GM13976 (cell line): ENCODE measurements at places on chromosomes 7 and 10.

GRCh38 chr7:107850216-107850615 lies 40.8 kb upstream of the DLD start:
- DNase-seq: no peak

GRCh38 chr7:120413164-120413563 lies 140.2 kb downstream of the KCND2 start:
- DNase-seq: no peak

- DNase-seq: no peak
Observed at GRCh38 chr10:8137272-8137681, 82.8 kb downstream of the GATA3 start.

DNA sequence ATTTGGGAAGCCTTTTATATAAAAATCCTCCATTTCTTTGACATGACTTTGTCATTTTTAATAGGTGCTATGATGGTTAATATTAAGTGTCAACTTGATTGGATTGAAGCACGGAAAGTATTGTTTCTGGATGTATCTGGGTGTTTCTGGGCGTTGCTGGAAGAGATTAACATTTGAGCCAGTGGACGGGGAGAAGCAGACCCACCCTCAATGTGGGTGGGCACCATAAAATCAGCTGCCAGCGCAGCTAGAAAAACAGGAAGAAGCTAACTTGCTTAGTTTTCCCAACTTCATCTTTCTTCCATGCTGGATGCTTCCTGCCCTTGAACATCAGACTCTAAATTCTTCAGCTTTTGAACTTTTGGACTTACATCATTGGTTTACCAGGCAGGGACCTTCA lies 1003.0 kb downstream of the SORCS3 start:
- no peak for DNase-seq

DNA sequence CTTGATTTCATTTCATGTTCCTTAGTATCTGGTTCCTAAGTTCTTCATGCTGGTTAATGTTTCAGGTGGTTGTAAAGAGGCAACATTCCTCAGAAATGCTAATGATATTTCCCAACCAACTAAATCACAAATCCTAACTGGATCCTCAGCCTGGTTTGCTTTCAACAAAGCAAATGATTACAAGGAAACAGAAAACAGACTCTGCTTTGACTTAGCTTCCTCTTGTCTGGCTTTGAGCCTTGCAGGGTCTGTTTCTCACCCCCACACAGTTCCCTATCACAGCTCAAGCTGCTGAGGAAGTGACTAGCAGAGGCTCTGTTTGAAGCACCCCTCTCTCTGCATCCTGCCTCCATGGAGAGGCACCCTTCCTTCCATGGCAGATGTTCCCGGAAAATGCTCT lies 130.2 kb upstream of the CTTNBP2 start:
- no peak for DNase-seq

DNA sequence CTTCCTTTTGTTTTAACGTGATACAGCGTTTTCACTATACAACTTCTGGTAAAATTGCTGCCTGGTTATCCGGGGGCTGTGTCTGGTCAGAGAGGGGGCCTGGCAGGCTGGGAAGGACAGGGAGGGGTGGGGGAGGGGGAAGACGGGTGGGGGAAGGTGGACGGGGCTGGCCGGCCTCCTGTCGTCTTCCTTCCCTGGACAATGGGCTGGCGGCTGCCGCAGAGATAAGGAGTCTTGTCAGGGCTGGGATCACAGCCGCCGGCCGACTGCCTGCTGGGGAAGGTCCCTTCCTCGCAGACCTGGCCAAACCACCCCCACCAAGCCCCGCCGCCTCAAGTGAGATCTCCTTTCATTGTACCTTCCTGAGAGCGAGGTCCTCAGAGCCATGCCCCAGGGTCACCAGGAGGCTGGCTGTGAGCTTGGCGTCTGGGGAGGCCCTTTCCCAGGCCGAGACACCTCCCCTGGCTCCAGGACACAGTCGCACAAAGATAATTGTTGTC lies 151.2 kb upstream of the TNRC18 start:
- no peak for DNase-seq

DNA sequence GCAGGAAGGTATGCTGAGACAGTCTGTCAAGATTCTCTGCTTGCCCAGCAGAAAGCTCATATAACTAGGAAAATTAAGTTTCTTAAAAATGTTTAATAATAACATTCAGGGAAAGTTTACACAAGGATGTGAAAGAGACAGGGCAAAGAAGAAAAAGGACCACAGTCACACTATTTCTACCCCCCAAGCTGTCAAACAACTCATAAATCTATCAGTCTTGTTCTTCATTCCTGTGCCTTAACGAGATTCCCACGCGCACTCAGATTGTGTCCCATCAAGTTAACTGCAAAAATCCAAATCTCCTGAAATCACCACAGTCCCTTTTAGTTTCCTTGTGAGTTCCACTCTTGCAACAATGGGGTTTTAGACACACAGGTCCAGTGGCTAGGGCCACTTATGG lies 14.9 kb downstream of the CUL2 start:
- no peak for DNase-seq

DNA sequence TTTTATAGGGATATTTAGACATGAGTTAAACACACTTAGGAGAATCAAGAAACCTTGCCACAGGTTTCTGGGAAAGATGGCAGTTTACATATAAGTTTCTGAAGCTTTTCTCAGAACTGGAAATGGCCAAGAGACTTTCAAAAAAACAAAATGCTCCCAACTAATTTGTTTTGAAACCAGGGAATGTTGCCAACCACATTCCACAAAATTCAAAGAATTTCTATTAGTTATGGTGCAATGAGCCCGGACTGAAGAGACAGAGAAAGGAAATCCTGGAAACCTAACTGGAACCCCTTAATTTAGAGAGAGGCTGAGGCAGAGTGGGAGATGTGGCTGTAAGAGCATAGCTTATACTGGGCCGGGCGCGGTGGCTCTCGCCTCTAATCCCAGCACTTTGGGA lies 128.5 kb downstream of the PTEN start:
- no peak for DNase-seq

- DNase-seq: no peak
Observed at GRCh38 chr10:58704226-58704625, 191.6 kb downstream of the BICC1 start.

DNA sequence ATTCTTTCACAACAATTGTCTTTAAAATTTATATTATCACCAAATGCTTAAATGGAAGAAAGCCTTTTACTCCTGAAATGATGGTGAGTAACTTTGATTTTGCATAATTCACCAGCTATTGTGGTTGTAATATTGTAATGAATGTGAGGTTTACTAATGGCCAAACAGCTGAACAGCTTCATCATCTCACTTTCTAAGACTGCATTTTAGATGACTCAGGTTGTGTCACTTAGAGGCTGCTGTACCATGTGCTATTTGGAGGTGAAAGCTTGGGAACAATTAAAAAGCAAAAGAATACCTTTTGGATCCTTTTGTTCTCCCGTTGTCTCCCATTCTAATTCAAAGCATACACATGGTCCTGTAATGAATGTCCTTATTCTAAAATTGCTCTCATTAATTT lies 604.0 kb upstream of the PFKP start:
- DNase-seq: no peak

DNA sequence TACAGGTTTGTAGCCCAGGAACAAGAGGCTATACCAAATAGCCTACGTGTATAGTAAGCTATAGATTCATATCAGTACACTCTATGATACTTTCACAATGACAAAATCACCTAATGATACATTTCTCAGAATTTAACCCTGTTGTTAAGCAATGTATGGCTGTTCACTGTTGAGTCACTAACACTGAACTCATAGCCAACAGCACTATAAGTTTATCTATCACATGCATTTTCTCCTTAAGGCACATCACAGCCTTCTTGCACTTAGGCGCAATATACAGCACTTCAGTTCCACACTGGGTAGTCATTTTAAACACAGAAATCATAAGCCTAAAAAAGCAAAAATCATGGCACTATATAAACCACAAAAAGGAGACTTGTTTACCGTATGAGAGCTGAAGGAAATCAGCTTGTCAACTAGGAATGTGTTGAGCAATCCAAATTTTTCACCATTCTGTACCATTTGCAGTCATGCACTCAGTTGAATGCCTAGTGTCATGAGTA lies 45.6 kb downstream of the ZNF438 start:
- DNase-seq: no peak

- DNase-seq: no peak
Observed at GRCh38 chr7:137636376-137636775, 210.4 kb downstream of the DGKI start.

- peak; percentile 21 for DNase-seq
Observed at GRCh38 chr7:2433713-2434550, 30.5 kb downstream of the CHST12 start.

- peak; percentile 46 for DNase-seq
Observed at GRCh38 chr10:30701451-30702173, 72.1 kb upstream of the LYZL2 start.

DNA sequence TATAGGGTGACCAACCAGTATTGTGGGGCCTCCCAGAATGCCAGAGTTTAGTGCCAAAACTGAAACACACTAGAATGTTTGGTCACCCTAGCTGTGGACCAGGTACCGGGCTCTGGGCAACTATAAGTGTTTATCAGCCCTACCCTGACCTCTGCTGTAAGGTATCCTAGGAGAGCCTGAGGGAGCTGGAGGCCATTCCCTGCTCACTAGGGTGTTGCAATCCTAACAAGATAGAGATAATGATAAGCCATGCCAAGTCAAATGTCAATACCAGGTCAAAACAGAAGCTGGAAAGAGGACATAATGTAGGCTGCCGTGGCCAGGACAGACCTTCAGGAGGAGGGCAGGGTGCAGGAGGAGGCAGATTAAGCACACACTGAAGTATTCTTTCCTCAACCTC lies 151.8 kb downstream of the KCNMA1 start:
- DNase-seq: no peak

- peak; percentile 69 for DNase-seq
Observed at GRCh38 chr10:123134915-123135414, 805 bp upstream of the HMX3 start.

- no peak for DNase-seq
Observed at GRCh38 chr10:14383266-14383665, 52.5 kb upstream of the FRMD4A start.

- DNase-seq: no peak
Observed at GRCh38 chr7:1882451-1882850, 212.4 kb downstream of the ELFN1 start.

GRCh38 chr7:151512353-151512752 lies 7.3 kb downstream of the RHEB start:
- no peak for DNase-seq

DNA sequence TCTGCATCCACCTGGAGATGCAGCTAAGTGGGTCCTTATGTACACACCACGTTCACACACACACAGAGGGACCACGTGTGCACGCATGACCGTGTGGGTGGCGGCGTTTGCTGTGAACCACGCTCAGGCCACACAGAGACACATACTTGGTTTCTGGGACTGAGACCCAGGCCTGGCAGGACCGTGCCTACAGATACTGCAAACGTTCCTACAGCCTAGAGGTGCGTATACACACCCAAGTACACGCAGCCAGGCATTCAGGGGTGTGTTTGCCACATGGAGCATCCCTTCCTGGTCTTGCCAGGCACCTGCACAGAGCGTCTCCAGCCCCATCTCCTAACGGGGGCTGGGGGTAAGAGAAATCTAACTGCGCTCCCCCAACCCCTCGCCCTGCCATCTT lies 49.0 kb upstream of the GTF2IRD1 start:
- no peak for DNase-seq

- DNase-seq: no peak
Observed at GRCh38 chr7:37110660-37111424, 337.8 kb downstream of the ELMO1 start.

GRCh38 chr7:151529842-151530241 lies 10.1 kb upstream of the RHEB start:
- no peak for DNase-seq

GRCh38 chr7:124029396-124030188 lies 3.3 kb downstream of the TMEM229A start:
- DNase-seq: no peak

- peak; percentile 33 for DNase-seq
Observed at GRCh38 chr10:101769541-101770180, 6.3 kb downstream of the FGF8 start.

DNA sequence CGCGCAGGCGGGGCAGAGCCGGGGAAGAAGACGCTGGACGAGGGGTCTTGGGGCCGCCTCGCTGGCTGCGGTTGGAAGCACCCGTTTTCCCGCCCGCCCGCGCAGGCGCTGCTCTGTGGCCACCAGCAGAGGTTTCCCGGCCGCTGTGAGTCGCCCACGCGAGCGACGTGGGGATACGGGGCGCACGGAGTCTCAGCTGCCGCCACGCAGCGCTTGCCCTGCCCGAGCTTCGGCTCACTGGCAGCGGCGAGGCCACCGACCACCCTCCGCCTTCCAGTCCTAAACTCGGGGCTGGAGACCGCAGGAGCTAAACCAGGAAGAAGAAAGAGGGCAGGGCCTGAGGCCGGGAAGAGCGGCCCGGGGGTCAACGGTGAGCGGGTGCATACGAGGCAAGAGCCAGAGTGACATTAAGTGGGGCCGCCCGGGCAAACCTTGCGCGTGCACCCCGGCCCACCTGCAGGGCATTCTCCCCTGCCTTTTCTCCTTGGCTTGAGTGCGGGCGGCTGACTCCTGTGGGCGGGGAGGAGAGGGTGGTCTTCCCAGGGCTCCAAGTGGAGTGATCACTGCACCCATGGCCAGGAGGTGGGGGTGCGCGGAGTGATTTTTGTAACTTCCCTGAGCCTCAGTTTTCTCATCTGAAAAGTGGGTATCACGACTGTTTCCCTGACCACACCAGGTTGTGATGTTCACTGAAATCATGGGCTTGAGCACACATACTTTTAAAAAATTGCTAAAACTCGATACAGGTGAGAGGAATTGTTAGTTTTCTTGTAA lies 7.1 kb upstream of the EMX2 start:
- DNase-seq: no peak

- DNase-seq: no peak
Observed at GRCh38 chr7:46153583-46153950, 232.5 kb upstream of the IGFBP3 start.

DNA sequence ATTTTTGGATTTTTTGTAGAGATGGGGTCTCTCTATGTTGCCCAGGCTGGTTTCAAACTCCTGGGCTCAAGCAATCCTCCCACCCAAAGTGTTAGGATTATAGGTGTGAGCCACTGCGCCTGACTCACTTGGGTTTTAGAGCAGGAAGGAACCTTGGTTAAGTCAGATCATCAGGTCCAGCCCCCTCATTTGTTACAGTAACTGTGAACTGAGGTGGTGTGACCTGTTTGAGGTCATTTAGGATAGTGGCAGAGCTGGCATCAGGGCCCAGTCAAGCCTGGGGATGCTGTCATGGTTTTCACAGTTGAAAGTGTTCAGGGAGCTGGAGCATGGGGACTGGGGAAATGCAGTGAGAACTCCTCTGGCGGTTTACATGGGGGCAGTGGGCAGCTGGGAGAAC lies 159.6 kb downstream of the TAX1BP1 start:
- no peak for DNase-seq
